ENCODE measurements at places on chromosomes 5 and 9. TPM values are rescaled to one million over a fixed set of nuclear protein-coding genes. Genes with fewer than 3 reads are reported as not detected.

GRCh38 chr5:173781432-173781815, 106.7 kb upstream of the CPEB4 start:
- no peak for DNase-seq

- no peak for DNase-seq
Measured at GRCh38 chr5:10668697-10669096, 92.3 kb downstream of the DAP start.

- no peak for DNase-seq
Measured at GRCh38 chr5:68919988-68920490, 173.8 kb upstream of the SLC30A5 start.

The SLC6A19 gene
- total RNA-seq: not detected

The CER1 gene
- not detected for total RNA-seq

The AJM1 gene
- total RNA-seq: 1.3 TPM

All from fibroblast of villous mesenchyme (primary cell).